ENCODE measurements at places on chromosomes 1 and 21.

DNA sequence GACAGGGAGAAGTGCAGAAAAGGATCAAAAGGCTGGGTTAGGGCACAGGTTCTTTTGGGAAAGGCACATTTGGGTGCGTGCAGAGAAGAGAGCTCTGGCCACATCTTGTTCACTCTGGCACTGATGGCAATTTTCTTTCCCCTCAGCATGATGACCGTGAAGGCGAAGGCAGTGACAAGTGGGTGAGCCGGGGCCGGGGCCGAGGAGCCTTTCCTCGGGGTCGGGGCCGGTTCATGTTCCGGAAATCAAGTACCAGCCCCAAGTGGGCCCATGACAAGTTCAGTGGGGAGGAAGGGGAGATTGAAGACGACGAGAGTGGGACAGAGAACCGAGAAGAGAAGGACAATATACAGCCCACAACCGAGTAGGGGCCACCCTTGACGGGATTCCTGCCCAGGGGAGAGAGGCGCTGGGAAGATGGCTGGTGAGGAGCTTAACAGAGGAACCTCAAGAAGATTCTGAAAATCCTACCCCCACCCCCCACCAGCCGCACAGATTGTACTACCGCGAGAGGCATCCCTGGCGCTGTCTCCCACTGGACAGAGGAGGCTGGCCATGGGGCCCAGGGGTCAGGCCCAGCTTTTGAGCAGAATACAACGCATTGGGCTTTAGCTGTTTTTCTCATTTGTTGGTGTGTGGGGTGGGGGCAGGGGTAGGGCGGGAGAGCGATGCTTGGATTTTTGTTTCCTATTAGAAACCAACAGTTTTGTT lies 2.4 kb upstream of the SH3D21 start:
- no peak for DNase-seq

GRCh38 chr1:228226956-228227791 lies 19.3 kb downstream of the OBSCN start:
- DNase-seq = no peak

GRCh38 chr1:31830511-31830910 lies 14.7 kb upstream of the SPOCD1 start:
- no peak for DNase-seq

DNA sequence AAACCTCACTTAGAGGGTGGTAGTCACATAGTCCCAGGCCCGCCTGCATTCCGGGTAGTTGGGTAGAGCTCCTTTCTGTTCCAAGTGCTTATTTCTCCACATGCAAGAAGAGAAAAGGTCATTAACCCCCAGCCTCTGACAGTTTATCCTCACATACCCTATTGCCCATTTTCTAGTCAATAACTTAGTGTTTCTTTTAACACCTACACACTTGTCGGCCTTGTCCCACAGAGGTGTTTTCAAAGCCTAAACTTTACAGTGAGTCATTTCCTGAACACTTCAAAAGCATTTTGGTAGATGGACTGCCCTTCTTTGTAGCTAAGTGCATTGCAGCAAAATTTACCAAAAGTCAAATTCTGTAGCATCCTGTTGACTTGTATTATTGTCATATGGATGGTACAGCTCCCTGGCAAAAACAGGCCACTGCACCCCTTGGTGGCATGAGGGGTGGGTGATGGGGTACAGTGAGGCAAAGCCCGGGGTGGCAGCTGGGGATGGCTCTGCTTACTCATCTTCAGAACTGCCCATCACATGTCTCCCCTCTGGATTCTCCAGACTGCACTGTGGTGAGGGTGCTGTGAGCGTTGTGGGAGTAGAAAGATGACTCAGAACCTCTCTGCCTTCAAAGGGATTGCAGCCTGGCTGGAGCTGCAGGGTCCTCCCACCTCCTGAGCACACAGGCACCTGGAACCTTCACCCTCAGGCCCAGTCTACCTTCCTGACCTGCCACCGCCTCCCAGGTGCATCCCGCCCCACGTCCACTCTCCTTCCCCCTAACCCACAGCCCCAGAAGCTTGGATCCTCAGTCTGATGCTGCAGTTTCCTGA lies 45.8 kb upstream of the DMRTB1 start:
- peak; percentile 85 for DNase-seq

GRCh38 chr1:95007687-95008086 lies 65.1 kb downstream of the ALG14 start:
- DNase-seq = no peak

DNA sequence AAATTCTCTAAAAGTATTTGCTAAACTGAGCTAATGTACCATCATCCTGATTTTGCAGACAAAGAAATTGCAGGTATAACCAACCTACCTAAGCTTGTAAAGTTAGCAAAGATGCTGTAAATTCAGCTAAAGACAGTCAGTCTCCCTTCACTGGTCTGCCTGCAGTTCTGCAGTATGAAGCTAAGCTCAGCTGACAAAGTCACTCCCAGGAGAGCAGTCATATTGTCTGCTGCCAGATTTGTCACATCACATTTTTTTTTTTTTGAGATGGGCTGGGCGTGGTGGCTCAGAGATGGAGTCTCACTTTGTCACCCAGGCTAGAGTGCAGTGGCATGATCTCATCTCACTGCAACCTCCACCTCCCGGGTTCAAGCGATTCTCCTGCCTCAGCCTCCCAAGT lies 8.9 kb upstream of the CMPK1 start:
- no peak for DNase-seq

DNA sequence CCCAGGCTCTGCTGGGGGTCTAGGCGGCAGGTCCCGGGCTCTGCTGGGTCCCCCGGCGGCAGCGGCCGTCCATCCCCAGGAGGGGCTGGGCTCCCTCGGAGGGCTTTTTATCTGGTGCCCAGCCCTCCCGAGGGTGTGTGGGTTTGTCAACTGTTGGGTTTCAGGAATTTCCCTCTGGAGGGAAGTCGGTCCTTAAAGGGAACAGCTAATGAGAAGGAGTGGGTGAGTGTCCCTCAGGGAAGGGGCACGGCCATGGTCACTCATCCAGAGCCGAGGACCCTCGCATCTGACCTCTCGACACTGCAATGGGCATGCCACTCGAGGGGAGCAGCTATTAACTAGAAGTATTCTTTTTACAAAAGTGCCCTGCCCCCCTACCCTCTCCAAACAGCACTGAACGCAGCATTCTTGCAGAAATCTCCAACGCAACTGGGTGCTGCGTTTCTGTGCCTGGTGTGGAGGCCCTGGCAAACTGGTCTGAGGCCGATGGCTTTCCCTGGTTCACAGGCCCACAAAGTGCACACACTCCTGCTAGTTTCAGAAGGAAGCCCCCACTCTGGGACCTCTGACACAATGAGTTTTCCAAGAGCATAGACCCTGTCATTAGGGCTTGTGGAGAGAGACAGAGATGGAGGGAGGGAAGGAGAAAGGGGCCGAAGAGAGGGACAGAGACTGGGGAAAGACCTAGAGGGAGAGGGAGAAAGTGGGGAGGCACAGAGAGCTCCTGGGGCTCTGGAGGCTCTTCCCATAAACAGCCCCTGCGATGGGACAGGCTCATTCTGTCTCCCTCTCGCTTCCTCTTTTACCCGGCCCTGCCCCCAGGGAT lies 1.0 kb upstream of the TSPEAR start:
- no peak for DNase-seq

DNA sequence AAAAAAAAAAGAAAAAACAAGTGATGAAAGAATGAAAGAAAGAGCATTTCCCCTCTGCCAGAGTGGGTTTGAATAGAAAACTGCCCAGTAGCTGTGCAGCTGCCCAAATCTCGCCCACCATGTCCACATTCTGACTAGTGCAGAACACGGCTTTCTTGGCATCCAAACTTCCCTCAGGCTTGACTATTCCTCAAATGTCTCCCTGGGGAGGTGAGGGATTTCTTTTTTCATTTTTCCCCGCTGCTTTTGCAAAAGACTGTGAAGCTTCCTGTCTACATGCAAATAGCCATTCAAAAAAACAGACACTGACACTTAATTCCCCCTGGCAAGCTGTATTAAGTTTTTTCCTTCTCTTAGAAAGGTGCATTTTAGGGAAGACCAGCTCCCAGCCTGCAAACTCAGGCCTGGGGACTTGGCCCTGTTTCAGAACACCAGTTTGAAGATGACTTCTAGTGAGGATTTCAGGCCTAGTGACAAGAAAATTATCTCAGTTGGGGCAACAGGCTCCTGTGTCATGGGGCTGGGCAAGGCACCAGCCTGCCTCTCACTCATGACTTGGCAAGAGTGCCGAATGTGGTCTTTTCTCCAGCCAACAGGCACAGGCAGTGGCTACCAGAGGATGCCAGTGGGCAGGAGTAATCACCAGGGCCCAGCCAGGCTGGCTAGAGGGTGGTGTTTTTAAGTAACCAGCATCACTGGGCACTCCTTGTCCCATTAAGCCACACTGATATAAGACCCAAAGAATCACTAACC lies 178.1 kb upstream of the NFIA start:
- DNase-seq = no peak

DNA sequence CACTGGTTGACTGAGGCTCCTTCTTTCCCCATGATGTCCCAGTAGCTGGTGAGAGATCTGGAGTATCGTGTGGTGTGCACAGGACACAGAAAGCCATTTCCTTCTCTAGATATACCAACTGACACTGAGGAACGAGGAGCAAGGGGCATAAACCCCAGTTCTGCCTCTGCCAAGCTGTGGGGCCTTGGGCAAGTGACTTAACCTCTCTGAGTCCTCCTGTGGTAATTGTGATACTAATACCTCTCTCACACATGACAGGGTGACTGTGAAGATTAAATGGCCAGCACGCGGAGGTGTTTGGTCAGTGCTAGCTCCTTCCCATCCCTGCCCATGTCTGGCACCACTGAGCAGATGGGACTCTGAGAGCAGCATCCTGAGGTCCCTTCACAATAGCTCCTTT lies 26.3 kb upstream of the TCEA3 start:
- no peak for DNase-seq

GRCh38 chr21:44489962-44490361 lies 34.7 kb downstream of the LRRC3 start:
- DNase-seq = peak; percentile 8

DNA sequence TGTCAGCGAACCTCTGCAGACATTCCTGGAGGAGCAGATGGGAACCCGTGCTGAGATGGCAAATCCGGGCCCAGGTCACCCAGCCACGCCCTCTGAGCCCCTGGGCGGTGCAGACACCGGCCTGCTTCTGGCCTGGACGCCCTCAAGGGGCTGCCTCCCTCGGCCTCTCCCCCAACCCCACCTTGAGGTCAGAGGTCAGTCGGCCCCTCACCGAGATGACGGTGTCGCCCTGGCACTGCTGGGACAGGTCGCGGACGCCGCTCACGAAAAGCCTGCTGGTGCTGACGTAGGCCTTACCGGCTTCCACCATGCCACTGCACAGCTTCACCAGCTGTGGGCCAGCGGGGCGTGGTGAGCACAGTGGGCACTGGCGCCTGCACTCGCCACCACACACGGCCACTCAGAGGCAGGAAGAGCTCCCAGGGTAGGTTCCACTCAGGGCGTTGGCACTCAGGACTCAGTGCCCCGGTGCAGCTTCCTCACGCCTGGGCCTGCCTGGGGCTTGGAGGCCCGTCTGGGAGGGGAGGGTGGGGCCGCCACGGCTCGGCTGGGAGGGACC lies 4.7 kb downstream of the ACAP3 start:
- DNase-seq = no peak

DNA sequence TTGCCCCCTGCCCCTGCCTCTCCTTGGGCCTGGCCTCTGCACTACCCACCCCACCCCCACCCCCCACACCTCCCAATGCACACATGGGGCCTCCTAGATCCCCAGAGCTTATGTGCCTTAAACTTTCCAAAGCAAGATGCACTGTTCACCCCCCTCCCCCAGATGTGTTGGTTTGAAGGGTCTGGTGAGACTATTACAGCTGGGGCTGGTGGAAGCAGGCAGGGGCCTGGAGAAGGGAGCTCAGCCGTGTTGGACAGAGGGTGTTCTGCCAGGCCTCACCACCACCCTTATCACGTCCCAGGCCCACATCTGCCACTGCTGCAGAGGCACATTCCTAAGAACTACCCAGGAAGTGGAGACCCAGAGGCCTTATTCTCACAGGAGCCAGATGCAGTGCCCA lies 18.3 kb upstream of the RSPO1 start:
- no peak for DNase-seq

DNA sequence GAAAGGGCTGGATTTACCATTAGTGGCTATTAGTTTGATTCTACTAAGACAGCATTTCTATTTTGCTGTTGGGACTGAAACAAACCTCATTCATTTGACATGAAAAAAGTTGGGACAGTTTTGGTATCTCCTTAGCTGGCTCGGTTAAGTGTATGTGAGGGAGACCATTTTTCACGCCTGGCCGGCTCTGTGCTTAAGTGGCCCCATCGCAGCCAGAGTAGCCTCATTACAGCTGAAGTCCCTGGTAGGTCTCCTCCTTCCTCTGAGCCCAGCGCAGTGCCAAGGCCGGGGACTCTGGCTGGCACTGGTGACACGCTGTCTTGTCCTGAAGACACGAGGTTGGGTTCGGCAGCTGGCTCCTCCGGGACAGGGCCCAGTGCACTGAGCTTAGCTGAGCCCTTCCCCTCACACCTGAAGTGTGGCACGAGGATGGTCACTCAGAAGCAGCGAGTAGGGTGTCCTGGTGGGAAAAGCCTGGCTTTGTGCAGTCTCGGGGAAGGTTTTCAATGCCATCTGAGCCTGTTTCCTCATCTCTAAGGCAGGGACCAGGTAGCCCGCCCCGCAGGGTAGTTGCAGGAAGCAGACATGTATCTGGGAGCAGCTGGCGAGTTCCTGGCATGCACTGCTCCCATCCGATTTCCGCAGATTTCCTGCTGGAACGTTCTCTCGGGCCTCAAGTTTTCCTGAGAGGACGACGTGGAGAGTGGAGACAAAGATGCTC lies 196.5 kb downstream of the DYRK1A start:
- no peak for DNase-seq

GRCh38 chr1:244241438-244241837 lies 190.4 kb downstream of the ZBTB18 start:
- DNase-seq = no peak

GRCh38 chr1:19078536-19078935 lies 122.1 kb upstream of the IFFO2 start:
- no peak for DNase-seq

GRCh38 chr1:187509091-187509490 lies 680.3 kb downstream of the PLA2G4A start:
- DNase-seq = no peak

DNA sequence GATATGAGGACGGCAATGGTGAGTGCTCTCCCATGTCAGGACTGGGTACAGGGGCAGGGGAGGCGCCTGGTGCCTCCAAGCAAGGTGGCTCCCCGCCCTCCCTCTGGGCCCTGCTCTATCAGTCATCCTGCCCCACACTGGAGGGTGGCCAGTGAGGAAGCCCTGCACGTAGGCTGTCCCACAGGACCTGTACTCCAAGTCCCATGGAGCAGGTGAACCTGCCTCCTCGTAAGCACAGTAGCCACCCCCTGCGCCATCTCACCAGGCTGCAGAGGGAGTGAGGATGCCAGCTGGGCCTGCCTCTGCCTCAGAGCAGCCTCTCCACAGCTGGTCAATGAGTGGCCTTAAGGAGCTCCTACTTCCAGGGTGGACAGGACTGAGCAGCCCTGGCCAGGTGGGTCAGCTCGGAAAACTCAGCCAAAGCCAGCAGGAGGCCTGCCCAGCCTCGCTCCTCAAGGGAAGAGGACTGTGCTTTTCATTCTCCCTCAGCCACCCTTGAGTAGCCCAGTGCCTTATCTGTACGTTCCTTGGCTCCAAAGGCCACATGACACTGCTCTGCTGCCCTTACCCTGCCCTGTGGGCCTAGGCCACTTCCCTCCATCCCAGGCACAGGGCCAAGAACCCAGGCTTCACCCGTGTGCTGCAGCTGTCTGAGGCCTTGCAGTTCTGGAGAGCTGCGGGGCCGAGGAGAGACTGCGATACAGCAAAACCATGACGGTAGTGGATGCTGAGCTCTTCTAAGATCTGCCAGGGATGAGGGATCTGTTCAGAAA lies 39.6 kb downstream of the SLC45A1 start:
- no peak for DNase-seq
